ENCODE measurements at places on chromosomes 1 and 21. TPM values are rescaled to one million over a fixed set of nuclear protein-coding genes. Genes with fewer than 3 reads are reported as not detected.

MCOLN3 gene
- 1.1 TPM for polyA plus RNA-seq

OR6N2 gene
- not detected for polyA plus RNA-seq

AUNIP gene
- 0.08 TPM for polyA plus RNA-seq

KCNN3 gene
- 0.67 TPM for polyA plus RNA-seq

COL11A1 gene
- polyA plus RNA-seq, result 0.03 TPM

EXO1 gene
- 0.11 TPM for polyA plus RNA-seq

FCGR1A gene
- 2.0 TPM for polyA plus RNA-seq

TSPAN2 gene
- 1.6 TPM for polyA plus RNA-seq

GDAP2 gene
- polyA plus RNA-seq, result 5.3 TPM

SELE gene
- polyA plus RNA-seq, result 7.6 TPM

PROX1 gene
- polyA plus RNA-seq, result 0.49 TPM

VAV3 gene
- polyA plus RNA-seq, result 6.6 TPM

NMNAT2 gene
- 1.9 TPM for polyA plus RNA-seq

CD1E gene
- polyA plus RNA-seq, result not detected

SLC44A5 gene
- not detected for polyA plus RNA-seq

ALPL gene
- 51.4 TPM for polyA plus RNA-seq

BRINP2 gene
- polyA plus RNA-seq, result not detected

Data from adipose tissue (tissue), 3 donors.